Retinal pigment epithelial cell (primary cell): ENCODE measurements at places on chromosomes 1 and 21.

DNA sequence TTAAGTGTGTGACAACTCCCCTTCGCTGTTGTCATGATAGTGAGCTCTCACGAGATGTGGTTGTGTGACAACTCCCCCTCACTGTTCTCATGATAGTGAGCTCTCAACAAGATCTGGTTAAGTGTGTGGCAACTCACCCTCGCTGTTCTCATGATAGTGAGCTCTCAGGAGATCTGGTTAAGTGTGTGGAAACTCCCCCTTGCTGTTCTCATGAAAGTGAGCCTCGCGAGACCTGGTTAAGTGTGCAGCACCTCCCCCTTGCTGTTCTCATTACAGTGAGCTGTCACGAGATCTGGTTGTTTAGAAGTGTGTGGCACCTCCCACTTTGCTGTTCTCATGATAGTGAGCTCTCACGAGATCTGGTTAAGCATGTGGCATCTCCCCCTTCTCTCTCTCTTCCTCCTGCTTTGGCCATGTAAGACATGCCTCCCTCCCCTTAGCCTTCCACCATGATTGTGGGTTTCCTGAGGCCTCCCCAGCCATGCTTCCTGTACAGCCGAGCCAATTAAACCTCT is 25.1 kb upstream of the LSS start:
- no peak for DNase-seq

GRCh38 chr1:9861360-9861759 is 37.6 kb upstream of the CLSTN1 start:
- DNase-seq = no peak

DNA sequence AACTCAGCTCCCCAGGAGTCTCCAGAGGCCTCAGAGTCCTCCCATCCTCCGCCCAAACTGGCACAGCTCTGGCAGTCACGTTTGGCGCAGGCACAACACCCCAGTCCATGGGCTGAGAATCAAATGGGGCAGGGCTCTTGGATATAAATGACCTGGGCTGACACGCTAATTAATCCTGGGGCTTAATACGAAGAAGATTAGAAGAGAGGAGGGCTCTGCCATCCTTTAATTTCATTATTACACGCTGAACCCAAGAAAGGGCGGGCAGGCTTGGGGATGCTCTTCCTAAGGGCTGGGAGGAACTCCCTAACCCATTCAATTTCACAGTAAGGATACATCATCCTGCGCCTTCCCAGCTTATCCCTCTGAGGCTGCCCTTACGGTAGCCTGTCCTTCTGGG is 2.4 kb downstream of the GRIK3 start:
- no peak for DNase-seq

DNA sequence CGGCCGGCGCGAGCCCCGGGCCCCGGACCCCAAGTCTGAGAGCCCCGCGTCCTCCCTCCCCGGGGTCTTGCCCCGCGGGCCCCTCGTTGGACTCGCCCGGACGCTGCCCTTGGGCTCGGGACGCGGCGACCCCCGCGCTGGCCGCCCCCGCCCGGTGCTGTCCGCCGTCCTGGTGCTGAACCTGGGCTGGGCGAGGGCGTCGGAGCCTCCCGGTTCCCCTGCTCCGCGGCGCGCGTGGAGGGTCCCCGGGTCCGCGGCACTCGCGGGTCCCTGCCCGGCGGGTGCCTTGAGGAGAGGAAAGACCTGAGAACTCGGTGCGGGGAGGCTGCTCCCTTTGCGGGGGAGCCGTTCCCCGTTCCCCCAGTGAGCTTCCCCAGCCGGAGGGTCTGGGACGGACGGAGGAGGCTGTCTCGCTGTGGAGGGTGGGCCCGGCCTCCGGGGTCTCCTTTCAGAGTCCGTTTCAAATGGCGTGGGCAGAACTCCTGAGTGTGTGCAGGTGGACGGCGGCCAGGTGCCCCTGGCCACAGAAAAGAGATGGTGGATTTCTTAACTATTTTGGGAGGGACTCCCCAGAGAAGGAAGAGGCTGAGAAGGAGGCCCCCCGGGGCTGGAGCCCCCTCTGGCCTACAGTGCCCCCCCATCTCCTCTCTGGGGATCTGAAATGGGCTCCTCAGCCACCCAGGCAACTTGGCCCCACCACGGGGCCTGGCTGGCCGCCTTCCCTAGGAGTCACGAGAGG is 595 bp downstream of the GABRD start:
- DNase-seq = no peak

GRCh38 chr1:21168444-21168843 is 8.3 kb downstream of the EIF4G3 start:
- no peak for DNase-seq

DNA sequence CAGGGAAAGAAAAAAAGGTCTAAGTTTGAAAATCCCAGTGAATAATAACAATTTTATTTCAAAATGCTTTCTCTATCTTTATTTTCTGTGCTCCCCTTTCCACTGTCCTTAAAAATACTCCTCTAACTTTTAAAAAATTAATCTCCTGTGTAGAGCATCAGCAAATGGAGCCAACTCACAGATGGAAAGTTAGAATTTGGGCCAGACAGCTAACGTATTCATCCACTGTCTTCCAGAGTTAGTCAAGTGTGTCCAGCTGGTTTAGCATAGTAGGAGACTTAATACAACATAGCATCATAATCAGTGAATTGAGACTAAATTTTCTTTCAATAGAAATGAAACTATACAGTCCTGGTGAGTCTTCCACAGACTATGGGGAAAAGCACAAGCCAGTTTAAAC is 419.0 kb upstream of the LRRC7 start:
- no peak for DNase-seq

GRCh38 chr1:232978815-232979214 is 28.4 kb downstream of the NTPCR start:
- DNase-seq = no peak

GRCh38 chr1:79679916-79680315 is 673.4 kb upstream of the ADGRL4 start:
- DNase-seq = no peak

DNA sequence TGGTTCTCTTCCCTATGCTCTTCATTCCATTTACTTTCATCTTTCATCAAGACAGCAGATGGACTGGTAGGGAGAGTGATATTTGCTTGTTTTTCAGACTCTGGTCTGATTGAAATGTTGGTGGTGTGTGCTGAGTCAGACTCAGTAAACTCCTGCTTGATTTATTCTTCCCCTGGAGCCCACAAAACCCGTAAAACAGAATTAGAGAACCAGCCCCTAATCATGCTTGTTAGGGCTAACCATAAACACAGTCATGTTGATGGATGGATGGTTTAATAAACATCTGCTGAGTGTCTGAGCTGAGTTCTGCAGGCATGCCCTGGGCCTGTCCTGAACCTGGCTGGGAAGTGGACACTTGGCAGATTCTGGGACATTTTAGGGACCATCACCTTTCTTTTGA is 24.8 kb downstream of the NOS1AP start:
- no peak for DNase-seq

DNA sequence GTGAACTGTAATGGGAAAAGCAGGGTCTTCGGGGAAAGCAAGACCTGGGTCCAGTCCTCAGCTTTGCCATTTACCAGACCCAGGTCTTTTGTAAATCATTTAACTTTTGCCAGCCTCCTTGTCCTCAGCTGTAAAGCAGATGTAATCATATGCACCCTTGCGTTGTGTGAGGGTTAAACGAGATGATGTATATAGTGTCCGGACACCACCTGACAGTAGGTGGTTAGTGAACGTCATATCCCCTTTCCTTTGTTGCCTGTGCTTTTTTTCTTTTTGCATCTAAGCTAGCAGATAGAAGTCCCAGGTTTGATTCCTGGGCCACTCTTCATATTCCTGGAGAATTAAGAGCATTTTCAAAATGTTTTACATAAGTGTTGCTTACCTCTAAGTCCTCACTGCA is 28.5 kb downstream of the IL12RB2 start:
- DNase-seq = no peak

- no peak for DNase-seq
These were observed 10.4 kb downstream of the SH3BGRL3 start for GRCh38 chr1:26290122-26290881.

GRCh38 chr1:64923294-64923718 is 43.0 kb downstream of the JAK1 start:
- DNase-seq = no peak

DNA sequence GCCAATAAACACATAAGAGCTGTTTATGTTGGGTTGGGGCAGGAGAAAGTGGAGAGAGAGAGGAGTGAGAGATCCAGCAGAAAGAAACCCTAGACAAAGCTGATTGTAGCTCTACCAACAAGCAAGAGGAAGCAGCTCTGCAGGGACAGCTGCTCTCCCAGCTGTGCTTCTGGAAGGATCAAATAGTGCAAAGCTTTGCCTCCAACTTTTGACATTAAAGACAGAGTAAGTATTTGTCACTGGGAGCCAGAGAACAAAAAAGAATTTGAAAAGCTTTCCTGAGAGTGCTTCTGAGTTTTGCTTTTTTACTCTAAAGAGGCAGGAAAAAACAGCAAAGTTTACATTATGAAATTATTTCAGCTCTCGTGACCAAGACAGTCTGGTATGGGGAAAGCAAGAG is 28.5 kb upstream of the C1orf198 start:
- DNase-seq = no peak
